ENCODE measurements at places on chromosomes 3 and 15. TPM values are rescaled to one million over a fixed set of nuclear protein-coding genes. Genes with fewer than 3 reads are reported as not detected.

The TM4SF1 gene
- total RNA-seq = 810 TPM

- no peak for DNase-seq
Measured at GRCh38 chr15:64412216-64412615, 24.6 kb downstream of the TRIP4 start.

The PPARG gene
- total RNA-seq = 6.6 TPM

GRCh38 chr3:171824116-171824515 is 13.8 kb upstream of the PLD1 start:
- no peak for DNase-seq

- no peak for DNase-seq
Measured at GRCh38 chr15:64046421-64047153, at the start of gene DAPK2. Gene DAPK2 (minus strand): TSS chr15:64046485. CDS start chr15:64040261, 6,224 bp downstream.

- DNase-seq = no peak
Measured at GRCh38 chr3:188939814-188940572, 231.8 kb upstream of the TPRG1 start.

The SYNPR gene
- not detected for total RNA-seq

GRCh38 chr3:33848624-33849347 is 50.4 kb downstream of the PDCD6IP start:
- DNase-seq = no peak

- no peak for DNase-seq
Measured at GRCh38 chr3:173238091-173238490, 97.1 kb upstream of the SPATA16 start.

DNA sequence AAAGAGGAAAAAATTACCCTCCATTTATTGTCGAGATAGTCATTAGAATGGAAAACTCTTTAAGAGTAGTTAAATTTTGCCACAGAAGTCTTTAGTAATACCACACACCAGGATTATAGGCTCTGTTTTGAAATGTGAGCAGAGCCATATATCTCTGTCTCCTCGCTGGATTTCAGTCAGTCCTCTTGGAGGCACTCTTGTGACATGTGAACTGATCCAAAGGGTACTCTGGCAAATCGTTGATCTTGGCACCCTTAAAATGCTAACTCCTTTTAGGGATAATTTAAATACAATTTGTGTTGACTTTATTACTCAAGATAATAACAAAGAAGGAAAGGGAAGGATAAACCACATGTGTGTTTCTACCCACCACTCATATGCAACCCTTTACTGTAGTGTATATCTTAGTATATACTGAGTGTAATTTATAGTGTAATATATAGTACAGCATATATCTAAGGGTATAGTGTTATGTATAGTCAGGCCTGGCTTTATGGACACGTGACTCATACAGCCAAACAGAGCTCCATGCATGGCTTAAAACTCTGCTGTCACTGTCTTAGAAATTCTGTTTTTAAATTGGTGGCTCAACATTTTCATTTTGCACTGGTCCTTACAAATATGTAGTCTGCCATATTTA is 12.3 kb upstream of the KPNA4 start:
- no peak for DNase-seq

The FAM3D gene
- 0.18 TPM for total RNA-seq

The FOXB1 gene
- total RNA-seq = not detected

Measured in glomerular endothelial cell (primary cell).